ENCODE measurements at places on chromosomes 11 and 22. TPM values are rescaled to one million over a fixed set of nuclear protein-coding genes. Genes with fewer than 3 reads are reported as not detected.

KCNJ5 gene
- total RNA-seq: 0.02 TPM

KDM4E gene
- not detected for total RNA-seq

ARHGAP42 gene
- 7.7 TPM for total RNA-seq

NXPE4 gene
- total RNA-seq: not detected

DKK3 gene
- total RNA-seq: 11.1 TPM

OR5B21 gene
- not detected for total RNA-seq

BAIAP2L2 gene
- 5.4 TPM for total RNA-seq

PAX6 gene
- total RNA-seq: 1.5 TPM

OR51B5 gene
- not detected for total RNA-seq

SPDYC gene
- total RNA-seq: not detected

FGF19 gene
- 0.03 TPM for total RNA-seq

OR4A16 gene
- total RNA-seq: not detected

ZNF280B gene
- total RNA-seq: 1.3 TPM

SHANK3 gene
- total RNA-seq: 3.0 TPM

PKDREJ gene
- total RNA-seq: not detected

ASPHD2 gene
- total RNA-seq: 1.4 TPM

ACTN3 gene
- not detected for total RNA-seq

MMP8 gene
- not detected for total RNA-seq

PLEKHA7 gene
- total RNA-seq: 28.7 TPM

DNAJB13 gene
- total RNA-seq: 0.46 TPM

IFITM10 gene
- total RNA-seq: 1.3 TPM

LGR4 gene
- 31.6 TPM for total RNA-seq

P2RX6 gene
- total RNA-seq: 0.70 TPM

ZW10 gene
- total RNA-seq: 12.0 TPM

FUT4 gene
- 2.2 TPM for total RNA-seq

TTC36 gene
- total RNA-seq: not detected

CEP164 gene
- 15.0 TPM for total RNA-seq

USP47 gene
- total RNA-seq: 26.9 TPM

CCDC157 gene
- total RNA-seq: 2.0 TPM

KBTBD3 gene
- 1.3 TPM for total RNA-seq

MFNG gene
- total RNA-seq: 1.4 TPM

BACE1-AS gene
- 1.8 TPM for total RNA-seq

CARD18 gene
- total RNA-seq: not detected

UBQLN3 gene
- not detected for total RNA-seq

OR52H1 gene
- not detected for total RNA-seq

GLYATL2 gene
- not detected for total RNA-seq

PKP3 gene
- 39.9 TPM for total RNA-seq

SLC25A45 gene
- total RNA-seq: 13.1 TPM
